Ascending aorta (tissue), 2 donors: ENCODE measurements at places on chromosomes 7 and 10. TPM values are rescaled to one million over a fixed set of nuclear protein-coding genes. Genes with fewer than 3 reads are reported as not detected.
A peak's percentile ranks its signal among the peaks of the same experiment; 100 is the strongest.

DNA sequence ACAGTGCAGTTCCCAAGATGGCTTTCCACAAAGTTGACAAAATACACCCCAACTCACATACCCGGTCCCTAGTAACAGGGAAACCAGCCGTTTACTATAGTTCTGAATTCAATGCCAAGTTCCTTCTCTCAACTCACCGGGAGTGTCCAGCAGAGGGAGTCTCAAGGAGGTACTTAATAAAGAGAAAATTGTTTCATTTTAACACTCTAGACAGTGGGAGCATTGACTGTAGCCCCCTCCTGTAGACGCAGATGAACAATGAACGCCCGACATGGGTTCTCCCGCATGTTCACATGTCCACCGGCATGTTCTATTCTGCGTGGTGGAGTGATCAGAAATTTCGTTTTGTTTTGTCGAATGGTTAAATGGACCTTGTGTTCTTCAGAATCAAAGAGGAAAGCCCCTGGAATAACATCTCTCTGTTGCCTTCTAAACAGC lies 1.9 kb downstream of the HIPK2 start:
- peak overlapping the region; percentile 94 for H3K27ac ChIP-seq
- DNase-seq: peak; percentile 19
- no peaks in the 10 kb centered on the region for H3K36me3 ChIP-seq
- peaks cover 40% of the 10 kb centered on the region for H3K4me1 ChIP-seq
- H3K27me3 ChIP-seq: no peaks in the 10 kb centered on the region

GRCh38 chr10:90222372-90222771 lies 521.0 kb downstream of the KIF20B start:
- no peaks in the 10 kb centered on the region for H3K36me3 ChIP-seq
- no peak overlapping the region for H3K4me3 ChIP-seq
- no peak overlapping the region for H3K27ac ChIP-seq
- no peak for DNase-seq
- no peaks in the 10 kb centered on the region for H3K27me3 ChIP-seq

DNA sequence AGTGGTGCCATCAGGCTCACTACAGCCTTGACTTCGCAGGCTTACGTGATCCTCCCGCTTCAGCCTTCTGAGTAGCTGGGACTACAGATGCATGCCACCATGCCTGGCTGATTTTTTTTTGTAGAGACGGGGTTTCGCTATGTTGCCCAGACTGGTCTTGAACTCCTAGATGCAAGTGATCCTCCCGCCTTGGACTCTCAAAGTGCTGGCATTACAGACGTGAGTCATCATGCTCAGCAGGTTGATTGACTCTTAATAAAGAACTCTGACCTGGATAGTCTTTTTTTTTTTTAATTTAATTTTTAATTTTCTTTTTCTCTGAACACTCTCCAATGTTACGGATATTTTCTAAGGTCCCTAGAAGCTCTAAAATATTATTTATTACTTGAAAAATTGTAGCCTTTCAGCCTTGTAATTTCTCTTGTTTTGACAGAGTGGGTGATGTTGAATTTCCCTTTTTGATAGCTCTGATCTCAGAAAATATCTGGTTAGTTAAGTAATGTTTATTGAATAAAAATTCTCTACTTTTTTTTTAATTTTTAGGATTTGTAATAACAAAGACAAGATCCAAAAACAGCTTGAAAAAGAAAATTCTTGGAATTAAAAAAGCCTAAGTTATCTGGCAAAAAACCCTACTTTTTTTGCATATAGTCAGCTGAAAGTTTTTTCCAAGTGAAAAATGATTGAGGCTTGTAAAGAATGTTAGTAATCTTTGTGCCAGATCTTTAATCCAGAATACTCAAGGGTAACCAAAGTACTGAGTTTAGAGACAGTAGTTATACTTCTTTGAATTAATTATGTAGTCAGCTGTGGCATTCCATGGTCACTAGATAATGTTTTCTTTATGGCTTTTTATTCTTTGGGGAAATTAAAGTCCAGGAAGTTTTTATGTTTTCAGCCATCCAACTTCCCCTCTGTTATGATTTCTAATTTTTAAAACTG lies 26.7 kb downstream of the TBC1D12 start:
- H3K4me1 ChIP-seq: peaks cover 8% of the 10 kb centered on the region
- no peaks in the 10 kb centered on the region for H3K27me3 ChIP-seq
- H3K36me3 ChIP-seq: no peaks in the 10 kb centered on the region
- H3K4me3 ChIP-seq: no peak overlapping the region

GRCh38 chr10:88828310-88828709 lies 23.3 kb downstream of the ANKRD22 start:
- no peak overlapping the region for H3K27ac ChIP-seq
- H3K4me1 ChIP-seq: no peaks in the 10 kb centered on the region
- DNase-seq: no peak
- no peaks in the 10 kb centered on the region for H3K36me3 ChIP-seq
- no peaks in the 10 kb centered on the region for H3K27me3 ChIP-seq

- no peak overlapping the region for H3K4me3 ChIP-seq
- H3K36me3 ChIP-seq: no peaks in the 10 kb centered on the region
- DNase-seq: no peak
- no peak overlapping the region for H3K27ac ChIP-seq
- no peaks in the 10 kb centered on the region for H3K27me3 ChIP-seq
Measured at GRCh38 chr7:47704936-47705335, 123.0 kb upstream of the TNS3 start.

The SLC13A1 gene
- not detected for total RNA-seq

- H3K27ac ChIP-seq: no peak overlapping the region
- DNase-seq: no peak
- H3K4me3 ChIP-seq: no peak overlapping the region
- H3K27me3 ChIP-seq: no peaks in the 10 kb centered on the region
- H3K36me3 ChIP-seq: no peaks in the 10 kb centered on the region
Measured at GRCh38 chr10:28429573-28430216, 103.2 kb upstream of the WAC start.

The AKR1C4 gene
- total RNA-seq: not detected

DNA sequence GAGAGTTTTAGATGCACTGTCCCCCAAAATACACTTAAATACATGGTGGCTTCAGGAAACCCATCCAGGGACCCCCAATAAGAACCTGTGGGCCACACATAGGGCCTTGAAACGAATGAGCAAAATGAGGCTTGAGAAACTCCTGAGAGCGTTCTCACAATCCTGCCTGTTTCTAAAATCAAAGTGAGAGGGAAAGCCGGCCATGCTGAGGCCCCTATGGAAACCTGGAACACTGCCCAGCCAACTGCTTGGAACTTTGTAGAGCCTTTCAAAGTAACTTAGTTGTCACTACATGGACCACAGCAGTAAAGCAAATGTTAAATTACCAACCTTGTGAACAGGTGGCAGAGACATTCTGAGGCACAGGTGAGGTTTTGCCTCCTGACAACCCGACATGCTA lies 13.4 kb downstream of the SGMS1 start:
- no peaks in the 10 kb centered on the region for H3K36me3 ChIP-seq
- no peaks in the 10 kb centered on the region for H3K27me3 ChIP-seq
- no peak overlapping the region for H3K4me3 ChIP-seq

DNA sequence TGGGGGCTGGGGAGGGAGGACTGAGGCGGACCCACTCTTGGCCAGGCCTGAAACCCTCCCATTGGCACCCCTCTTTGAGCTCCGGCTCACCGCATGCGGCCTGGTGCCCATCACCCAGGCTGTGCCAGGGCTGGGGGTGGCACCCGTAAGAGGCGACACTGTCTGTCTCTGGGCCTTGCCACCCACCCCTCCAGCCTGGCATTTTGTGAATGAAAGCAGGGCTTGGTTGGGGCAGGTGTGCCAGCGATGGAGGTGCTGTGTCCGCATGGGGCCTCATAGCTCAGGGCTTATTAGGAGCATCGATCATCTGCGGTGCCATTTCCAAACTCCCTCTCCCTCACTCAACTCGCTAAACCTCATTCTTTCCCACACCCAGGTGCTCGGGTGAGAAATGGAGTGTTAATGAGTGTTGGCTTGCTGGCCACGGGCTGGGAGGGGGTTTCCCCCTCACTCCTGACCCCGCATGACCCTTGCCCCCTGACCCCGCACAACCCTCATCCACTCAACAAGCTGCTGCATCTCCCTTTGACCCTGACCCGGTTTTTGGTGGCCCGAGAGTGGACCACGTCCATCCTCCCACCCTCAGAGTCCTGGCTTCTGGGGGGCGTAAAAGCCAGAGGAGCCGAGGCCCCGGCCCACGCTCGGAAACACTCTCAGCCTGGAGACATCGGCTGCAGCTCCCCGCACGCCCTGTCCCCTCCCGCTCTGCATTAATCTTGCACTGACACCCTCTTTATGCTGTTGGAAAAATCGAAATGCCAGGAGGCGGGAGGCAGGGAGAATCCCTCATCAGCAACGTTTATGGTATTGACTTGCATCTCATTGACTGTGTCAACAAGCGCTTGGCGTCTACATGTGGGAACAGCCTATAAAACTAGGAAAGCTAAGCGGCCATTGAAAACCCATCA lies 161.2 kb downstream of the DNAJB6 start:
- no peaks in the 10 kb centered on the region for H3K4me1 ChIP-seq
- no peak overlapping the region for H3K27ac ChIP-seq
- no peaks in the 10 kb centered on the region for H3K36me3 ChIP-seq
- H3K4me3 ChIP-seq: no peak overlapping the region
- peak; percentile 47 for DNase-seq

DNA sequence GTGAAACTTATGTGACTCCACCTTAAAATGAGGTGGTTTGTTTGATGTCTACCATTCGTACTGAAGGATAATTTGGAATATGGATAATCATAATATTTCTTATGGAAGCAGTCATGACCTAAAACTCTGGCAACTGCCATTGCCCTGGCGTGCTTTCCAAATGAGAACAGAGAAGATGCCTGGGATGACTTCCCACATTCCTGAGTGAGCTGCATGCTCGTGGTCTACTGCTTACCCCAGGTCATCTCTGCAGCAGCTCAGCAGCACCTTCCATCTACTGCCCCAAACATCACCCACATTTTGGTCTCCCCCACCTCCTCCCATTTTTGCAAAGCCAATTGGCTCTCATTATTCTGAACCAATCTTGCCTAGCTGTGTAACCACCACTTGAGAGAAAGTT lies 40.1 kb downstream of the LYZL1 start:
- no peak overlapping the region for H3K27ac ChIP-seq
- H3K36me3 ChIP-seq: no peaks in the 10 kb centered on the region
- H3K4me3 ChIP-seq: no peak overlapping the region
- DNase-seq: no peak

DNA sequence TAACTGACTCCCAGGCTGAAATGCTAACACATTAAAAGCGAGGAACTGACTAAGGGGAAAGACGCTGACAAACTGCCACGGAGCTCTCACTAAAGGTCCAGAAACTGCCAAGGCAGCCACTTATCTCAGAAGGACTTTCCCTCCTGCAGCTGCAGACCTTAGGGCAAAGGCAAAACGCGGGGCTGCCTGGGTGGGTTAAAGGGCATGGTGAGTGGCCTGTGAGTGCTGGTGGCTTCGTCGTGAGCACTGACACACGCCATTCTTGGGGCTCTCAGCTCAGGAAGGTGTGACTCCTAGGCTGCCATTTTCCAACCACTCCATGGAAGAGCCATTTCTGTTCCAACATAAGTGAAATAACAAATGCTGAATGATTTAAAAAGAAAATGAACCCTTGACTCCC lies 232.5 kb downstream of the COBL start:
- H3K4me3 ChIP-seq: no peak overlapping the region
- no peak overlapping the region for H3K27ac ChIP-seq
- no peaks in the 10 kb centered on the region for H3K27me3 ChIP-seq
- no peaks in the 10 kb centered on the region for H3K4me1 ChIP-seq

The KCNMA1 gene
- total RNA-seq: 28.6 TPM

- no peak overlapping the region for H3K27ac ChIP-seq
- DNase-seq: no peak
- no peak overlapping the region for H3K4me3 ChIP-seq
- H3K4me1 ChIP-seq: no peaks in the 10 kb centered on the region
Measured at GRCh38 chr7:1108264-1108920, 20.5 kb downstream of the GPER1 start.

- DNase-seq: no peak
- H3K27ac ChIP-seq: no peak overlapping the region
- no peaks in the 10 kb centered on the region for H3K27me3 ChIP-seq
- no peak overlapping the region for H3K4me3 ChIP-seq
Measured at GRCh38 chr10:89389254-89389653, 3.2 kb upstream of the IFIT1 start.

- no peak overlapping the region for H3K4me3 ChIP-seq
- no peak overlapping the region for H3K27ac ChIP-seq
- H3K4me1 ChIP-seq: no peaks in the 10 kb centered on the region
- peaks cover 52% of the 10 kb centered on the region for H3K36me3 ChIP-seq
- no peaks in the 10 kb centered on the region for H3K27me3 ChIP-seq
Measured at GRCh38 chr10:15113766-15114165, 16.6 kb downstream of the RPP38 start.

DNA sequence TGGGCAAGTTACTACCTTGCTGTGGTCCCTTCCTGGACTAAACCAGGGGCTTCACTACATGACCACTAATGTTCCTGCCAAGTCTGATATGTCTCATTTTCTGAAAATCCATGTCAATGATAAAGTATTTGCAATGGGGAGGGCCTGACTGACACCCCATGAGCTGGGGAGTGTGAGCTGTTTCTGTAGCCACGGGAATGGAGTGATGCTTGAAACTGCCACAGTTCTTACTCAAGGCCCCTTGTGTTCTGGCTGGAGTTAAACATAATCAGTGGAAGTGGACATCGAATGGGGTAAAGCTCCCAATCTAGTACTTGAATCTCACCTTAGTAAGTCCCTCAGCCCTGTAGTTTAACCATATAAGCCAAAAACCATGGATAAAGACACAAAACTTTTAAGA lies 61.9 kb upstream of the PDLIM1 start:
- peak overlapping the region; percentile 73 for H3K27ac ChIP-seq
- no peak for DNase-seq
- H3K4me1 ChIP-seq: peaks cover 36% of the 10 kb centered on the region

DNA sequence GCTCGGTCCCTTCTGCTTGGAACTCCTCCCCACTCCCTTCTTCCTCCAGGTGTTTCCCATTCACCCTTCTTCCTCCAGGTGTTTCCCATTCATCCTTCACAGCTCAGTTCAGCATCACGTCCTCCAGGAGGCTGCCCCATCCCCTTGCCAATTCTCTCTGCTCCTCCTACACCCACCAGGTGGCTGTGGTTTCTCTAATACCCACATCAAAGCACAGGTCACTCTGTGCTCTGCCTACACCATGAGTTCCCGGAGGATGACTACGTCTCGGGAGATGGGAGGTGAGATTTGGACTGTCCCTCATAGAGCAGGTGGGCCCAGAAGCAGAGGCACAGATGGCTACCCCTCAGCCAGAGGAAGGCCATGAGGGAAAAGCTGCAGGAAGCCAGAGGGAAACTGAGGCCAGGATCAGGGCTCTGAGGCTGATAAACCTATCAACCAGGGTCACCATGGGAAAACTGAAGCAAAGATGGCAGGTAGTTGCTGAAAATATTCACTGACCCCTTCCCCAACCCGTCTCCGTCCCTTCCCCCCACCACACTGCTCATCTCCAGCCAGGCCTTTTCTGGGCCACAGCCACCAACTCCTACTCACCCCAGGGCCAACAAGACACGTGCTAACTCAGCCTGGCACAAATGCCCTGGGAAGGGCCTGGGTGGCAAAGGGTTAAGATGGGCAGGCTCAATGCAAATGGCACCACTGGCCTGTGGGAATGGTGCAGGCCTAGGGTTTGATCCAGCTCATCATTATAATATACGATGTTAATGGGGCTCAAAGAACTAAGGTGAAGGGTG lies 56.6 kb upstream of the CPXM2 start:
- H3K4me1 ChIP-seq: no peaks in the 10 kb centered on the region
- no peak overlapping the region for H3K4me3 ChIP-seq
- H3K27me3 ChIP-seq: no peaks in the 10 kb centered on the region
- no peaks in the 10 kb centered on the region for H3K36me3 ChIP-seq
- H3K27ac ChIP-seq: no peak overlapping the region

The ATRNL1 gene
- 15.4 TPM for total RNA-seq
